ENCODE measurements at places on chromosomes 7 and 10.

- no peak overlapping the region for H3K27ac ChIP-seq
- H3K4me3 ChIP-seq, result no peak overlapping the region
- no peaks in the 10 kb centered on the region for H3K36me3 ChIP-seq
- no peak for DNase-seq
- peaks cover 5% of the 10 kb centered on the region for H3K4me1 ChIP-seq
Measured at GRCh38 chr7:10708447-10708846, 265.2 kb upstream of the PHF14 start.

DNA sequence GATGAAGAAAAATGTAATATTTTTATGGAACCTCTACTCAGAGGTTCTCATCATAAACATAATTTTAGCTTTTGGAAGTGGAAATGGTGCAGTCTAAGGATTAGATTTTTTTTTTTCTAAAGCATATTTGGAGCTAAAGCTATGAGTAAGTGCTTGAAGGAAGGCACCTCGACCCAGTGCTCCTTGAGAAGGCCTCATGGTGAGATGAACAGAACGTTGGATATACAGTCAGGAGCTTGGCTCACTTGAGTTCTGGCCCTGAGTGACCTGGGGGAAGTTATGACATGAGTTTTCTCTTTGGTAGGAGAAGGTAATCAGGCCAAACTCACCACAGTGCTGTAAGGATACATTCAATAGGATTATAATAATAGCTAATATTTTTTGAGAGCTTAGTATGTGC, 163.3 kb downstream of the JCAD start:
- no peaks in the 10 kb centered on the region for H3K36me3 ChIP-seq
- H3K27me3 ChIP-seq, result no peaks in the 10 kb centered on the region
- DNase-seq, result no peak
- H3K4me3 ChIP-seq, result no peak overlapping the region

GRCh38 chr10:101018118-101018599, 12.8 kb downstream of the PDZD7 start:
- peak overlapping the region; percentile 22 for H3K27ac ChIP-seq
- no peaks in the 10 kb centered on the region for H3K36me3 ChIP-seq
- DNase-seq, result peak; percentile 24
- H3K4me3 ChIP-seq, result no peak overlapping the region
- H3K4me1 ChIP-seq, result peaks cover 28% of the 10 kb centered on the region

- no peak overlapping the region for H3K4me3 ChIP-seq
- H3K27me3 ChIP-seq, result no peaks in the 10 kb centered on the region
- no peaks in the 10 kb centered on the region for H3K36me3 ChIP-seq
Measured at GRCh38 chr7:120165227-120165626, 107.7 kb upstream of the KCND2 start.

GRCh38 chr10:12369982-12370381, 20.6 kb downstream of the CAMK1D start:
- H3K27ac ChIP-seq, result no peak overlapping the region
- no peaks in the 10 kb centered on the region for H3K27me3 ChIP-seq
- H3K4me3 ChIP-seq, result no peak overlapping the region
- H3K36me3 ChIP-seq, result peaks cover 6% of the 10 kb centered on the region
- DNase-seq, result no peak

DNA sequence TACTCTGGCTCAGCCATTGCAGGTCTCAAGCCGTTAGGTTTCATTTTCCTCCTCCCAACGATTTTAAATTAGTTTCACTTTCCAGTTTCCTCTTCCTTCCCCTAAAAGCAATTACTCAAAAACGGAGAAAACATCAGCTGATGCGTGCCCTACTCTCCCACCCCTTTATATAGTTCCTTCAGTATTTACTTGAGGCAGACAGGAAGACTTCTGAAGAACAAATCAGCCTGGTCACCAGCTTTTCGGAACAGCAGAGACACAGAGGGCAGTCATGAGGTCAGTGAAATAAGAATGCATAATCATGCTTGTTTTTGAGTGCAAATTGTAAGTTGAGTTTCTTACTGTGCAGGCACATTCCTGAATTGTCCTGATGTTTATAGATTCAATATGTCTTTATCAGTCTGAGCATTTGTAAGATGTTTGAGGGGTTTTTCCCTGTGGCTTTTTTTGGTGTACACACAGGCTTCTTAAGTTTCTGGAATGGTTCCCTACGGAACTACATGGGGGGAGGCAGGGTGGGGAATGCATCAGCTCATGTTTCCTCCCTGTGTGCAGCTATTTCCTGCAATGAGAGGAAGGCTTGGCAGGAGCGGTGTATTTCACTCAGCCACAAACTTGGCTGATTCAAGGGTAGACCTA, at the start of gene IFIT3:
TSS of gene IFIT3 (plus strand) at position 195 of the 639 bp plus-strand sequence. CDS start at position 272, 77 bp downstream.
- no peaks in the 10 kb centered on the region for H3K36me3 ChIP-seq
- H3K27ac ChIP-seq, result peak within 1 kb of the TSS; percentile 93
- peak within 1 kb of the TSS; percentile 98 for H3K4me3 ChIP-seq
- peaks cover 27% of the 10 kb centered on the region for H3K4me1 ChIP-seq

DNA sequence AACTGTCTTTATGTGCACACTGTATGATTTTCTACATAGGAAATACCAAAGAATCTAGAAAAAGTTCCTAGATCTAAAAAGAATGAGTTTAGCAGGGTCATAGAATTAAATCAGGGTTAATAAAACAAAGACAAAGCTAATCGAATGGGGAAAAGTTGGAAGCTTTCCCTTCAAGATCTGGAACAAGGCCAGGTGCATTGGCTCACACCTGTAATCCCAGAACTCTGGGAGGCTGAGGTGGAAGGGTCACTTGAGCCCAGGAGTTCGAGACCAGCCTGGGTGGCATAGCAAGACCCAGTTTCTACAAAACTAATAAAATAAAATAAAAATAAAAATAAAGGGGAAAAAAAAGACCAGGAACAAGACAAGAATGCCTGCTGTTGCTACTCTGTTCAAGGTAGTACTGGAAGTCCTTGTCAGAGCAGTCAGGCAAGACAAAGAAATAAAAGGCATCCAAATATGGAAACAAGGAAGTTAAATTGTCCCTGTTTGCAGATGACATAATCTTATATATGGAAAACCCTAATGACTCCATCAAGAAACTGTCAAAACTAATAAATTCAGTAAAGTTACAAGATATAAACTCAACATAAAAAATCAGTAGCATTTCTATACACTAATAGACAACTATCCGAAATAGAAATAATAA, 76.1 kb upstream of the RHEB start:
- H3K36me3 ChIP-seq, result peaks cover 8% of the 10 kb centered on the region
- H3K27me3 ChIP-seq, result no peaks in the 10 kb centered on the region
- no peak for DNase-seq
- peaks cover 17% of the 10 kb centered on the region for H3K4me1 ChIP-seq
- H3K27ac ChIP-seq, result no peak overlapping the region

All from naive B cell (primary cell).